ENCODE measurements at places on chromosomes 13 and 19.
A peak's percentile ranks its signal among the peaks of the same experiment; 100 is the strongest.

- H3K4me3 ChIP-seq = no peak overlapping the region
- no peaks in the 10 kb centered on the region for H3K36me3 ChIP-seq
- peaks cover 12% of the 10 kb centered on the region for H3K4me1 ChIP-seq
- no peaks in the 10 kb centered on the region for H3K27me3 ChIP-seq
- no peak overlapping the region for H3K27ac ChIP-seq
Measured at GRCh38 chr13:113947311-113948033, 26.4 kb downstream of the C13orf46 start.

- H3K36me3 ChIP-seq = no peaks in the 10 kb centered on the region
- no peak for DNase-seq
- H3K27me3 ChIP-seq = no peaks in the 10 kb centered on the region
- H3K4me3 ChIP-seq = no peak overlapping the region
- no peak overlapping the region for H3K27ac ChIP-seq
- peaks cover 11% of the 10 kb centered on the region for H3K4me1 ChIP-seq
Measured at GRCh38 chr13:102772042-102772425, 1.6 kb downstream of the TEX30 start.

GRCh38 chr19:750640-751423 lies at the start of gene MISP:
MISP (plus strand) TSS chr19:751112; CDS start chr19:756947, 5,835 bp downstream.
- peak within 1 kb of the TSS; percentile 38 for H3K4me3 ChIP-seq
- H3K27ac ChIP-seq = peak within 1 kb of the TSS; percentile 80
- DNase-seq = peak; percentile 80
- H3K27me3 ChIP-seq = no peaks in the 10 kb centered on the region
- no peaks in the 10 kb centered on the region for H3K36me3 ChIP-seq
- H3K4me1 ChIP-seq = peaks cover 12% of the 10 kb centered on the region

- H3K36me3 ChIP-seq = no peaks in the 10 kb centered on the region
- peak overlapping the region; percentile 87 for H3K27ac ChIP-seq
- peak overlapping the region; percentile 77 for H3K4me3 ChIP-seq
- H3K4me1 ChIP-seq = peaks cover 14% of the 10 kb centered on the region
- no peak for DNase-seq
Measured at GRCh38 chr19:52963247-52963618, 552 bp upstream of the ZNF816 start.
